ENCODE measurements at places on chromosomes 2 and 18.

DNA sequence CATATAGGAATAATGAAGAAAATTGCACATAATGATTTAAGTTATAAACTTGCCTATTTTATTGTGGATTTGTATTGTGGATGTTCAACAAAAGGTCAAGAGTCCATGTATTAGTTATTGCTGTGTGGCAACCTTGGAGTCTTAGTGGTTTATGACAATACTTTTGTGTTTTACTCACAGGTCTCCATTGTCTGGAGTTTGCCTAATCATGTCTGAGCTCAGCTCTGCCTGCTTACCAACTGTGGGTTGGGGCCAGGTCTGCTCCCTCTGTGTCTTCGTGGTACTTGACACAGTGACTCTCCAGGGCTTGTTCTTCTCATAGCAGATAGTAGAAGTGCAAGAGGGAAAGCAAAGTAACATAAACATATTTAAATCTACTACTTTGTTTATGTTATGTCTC is 382.5 kb downstream of the CBLN2 start:
- no peak for DNase-seq

GRCh38 chr2:195659982-195660890 is 3.2 kb downstream of the SLC39A10 start:
- DNase-seq = no peak

- no peak for DNase-seq
These were observed 127.9 kb upstream of the DOCK10 start for GRCh38 chr2:225170162-225170561.

- DNase-seq = peak; percentile 90
These were observed 81.5 kb downstream of the NRP2 start for GRCh38 chr2:205763708-205764211.

- peak; percentile 60 for DNase-seq
These were observed 447.5 kb downstream of the TNS1 start for GRCh38 chr2:217555081-217555876.

- no peak for DNase-seq
These were observed 360.4 kb upstream of the KCNH7 start for GRCh38 chr2:163198972-163199371.

DNA sequence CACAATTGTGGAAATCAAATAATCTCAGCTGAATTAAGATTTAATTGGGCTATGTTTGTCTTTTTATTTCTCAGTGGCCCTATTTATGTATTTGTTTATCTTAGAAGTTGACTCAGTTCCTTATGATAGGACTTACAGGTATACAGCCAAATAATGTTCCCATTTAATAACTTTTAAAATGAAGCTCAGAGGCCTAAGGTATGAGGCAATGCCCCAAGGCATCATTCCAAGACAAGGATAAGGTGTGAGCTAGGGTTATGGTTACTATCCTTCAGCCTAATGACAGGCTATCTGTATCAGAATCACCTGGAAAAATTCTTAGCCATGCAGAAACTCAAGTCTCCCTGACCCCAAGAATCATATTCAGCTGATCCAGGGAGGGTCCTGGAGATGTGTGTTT is 7.4 kb upstream of the NRBP1 start:
- DNase-seq = no peak

DNA sequence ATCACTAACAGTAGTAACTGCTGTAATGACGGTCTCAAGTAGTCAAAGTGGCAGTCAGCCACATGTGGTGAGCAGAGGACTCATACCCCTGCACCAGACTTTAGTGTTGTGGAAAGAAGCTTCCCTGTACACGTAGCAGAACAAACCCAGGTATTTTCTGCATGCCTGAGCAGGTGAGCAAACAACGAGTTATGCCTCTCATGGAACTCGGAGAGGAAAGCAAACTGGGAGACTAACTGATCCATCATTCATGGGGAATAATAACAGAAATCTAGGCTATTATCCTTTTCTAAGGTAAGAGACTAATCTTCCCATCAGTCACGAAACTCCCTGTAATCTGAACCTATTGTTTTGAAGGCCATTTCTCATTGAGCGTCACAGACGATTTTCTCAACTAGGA is 1495.2 kb upstream of the NXPH2 start:
- DNase-seq = no peak

DNA sequence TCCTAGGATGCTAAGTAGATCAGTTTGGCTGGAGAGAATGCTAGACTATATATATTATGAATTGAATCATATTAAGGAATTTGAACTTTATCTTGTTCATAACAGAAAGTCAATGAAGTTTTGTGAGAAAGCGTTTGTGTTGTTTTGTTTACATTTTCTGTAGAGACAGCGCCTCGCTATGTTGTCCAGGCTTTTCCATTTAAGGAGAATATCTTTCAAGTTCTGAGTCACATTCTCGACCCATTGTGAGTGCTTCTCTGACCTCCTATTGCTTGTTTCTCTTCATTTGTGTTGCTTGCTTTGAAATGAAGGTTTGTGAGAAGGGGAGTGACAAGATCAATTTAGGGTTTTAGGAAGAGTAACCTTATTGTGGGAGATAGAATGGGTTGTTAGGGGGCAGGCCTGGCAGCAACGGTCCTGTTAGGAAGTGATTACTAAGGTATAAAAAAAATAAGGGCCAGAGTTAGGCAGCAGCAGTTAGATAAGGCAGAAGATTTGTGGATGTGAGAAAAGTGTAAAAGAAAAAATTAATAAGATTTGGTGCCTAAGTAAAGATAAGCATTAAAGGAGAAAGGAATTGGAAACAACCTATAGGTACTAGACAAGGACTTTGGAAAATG is 47.6 kb upstream of the ACVR1 start:
- DNase-seq = no peak

DNA sequence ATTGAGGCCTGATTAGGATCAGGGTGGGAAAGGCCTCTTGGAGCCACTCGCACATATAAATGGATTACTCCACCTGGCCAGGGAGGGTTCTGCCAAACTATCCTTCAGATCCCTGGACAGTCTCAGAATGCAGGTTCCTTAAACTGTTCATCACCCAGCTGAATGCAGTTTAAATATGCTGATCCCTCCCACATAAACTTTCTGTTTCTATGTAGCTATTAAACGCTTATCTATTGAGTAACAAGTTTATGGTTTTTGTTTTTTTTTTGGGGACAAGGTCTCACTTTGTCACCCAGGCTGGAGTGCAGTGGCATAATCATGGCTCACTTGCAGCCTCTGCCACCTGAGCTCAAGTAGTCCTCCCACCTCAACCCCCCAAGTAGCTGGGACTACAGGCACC is 1.9 kb downstream of the CAD start:
- no peak for DNase-seq

DNA sequence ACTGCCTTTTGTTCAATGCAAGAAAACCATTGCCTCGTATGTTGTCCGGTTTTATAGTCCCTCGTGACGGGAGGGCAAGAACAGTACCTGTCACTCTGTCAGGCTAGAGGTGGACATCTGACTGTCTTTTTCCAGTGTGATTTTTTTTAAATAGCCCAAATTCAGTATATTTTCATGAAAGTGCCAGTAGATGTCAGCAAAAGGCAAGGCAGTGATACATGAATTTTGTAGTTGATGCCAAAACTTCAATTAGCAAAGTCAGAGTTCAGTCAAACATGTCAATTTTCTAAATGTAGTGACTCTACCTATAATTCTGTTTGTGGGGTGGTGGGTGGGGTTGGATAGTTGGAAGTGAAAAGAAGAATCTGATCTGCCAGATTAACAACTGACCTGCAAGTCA is 296.0 kb upstream of the MC4R start:
- DNase-seq = no peak

DNA sequence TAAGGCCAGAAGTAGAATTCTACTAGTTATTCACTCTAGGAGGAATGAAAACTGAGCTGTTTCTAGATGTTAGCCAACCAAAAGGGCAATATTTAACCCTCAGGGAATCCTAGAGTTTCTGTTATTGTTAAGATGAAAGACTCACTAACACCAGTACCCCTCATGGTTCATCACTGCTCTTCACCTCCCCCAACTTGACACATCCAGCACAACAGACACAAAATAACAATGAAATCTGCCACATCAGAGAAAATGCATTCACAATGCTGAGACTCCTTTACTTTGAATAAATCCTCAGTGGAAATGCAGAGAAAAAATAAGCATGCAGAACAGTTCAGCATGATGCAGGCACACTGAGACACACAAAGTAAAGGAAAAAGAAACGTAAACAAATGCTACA is 111.3 kb downstream of the RIF1 start:
- no peak for DNase-seq

DNA sequence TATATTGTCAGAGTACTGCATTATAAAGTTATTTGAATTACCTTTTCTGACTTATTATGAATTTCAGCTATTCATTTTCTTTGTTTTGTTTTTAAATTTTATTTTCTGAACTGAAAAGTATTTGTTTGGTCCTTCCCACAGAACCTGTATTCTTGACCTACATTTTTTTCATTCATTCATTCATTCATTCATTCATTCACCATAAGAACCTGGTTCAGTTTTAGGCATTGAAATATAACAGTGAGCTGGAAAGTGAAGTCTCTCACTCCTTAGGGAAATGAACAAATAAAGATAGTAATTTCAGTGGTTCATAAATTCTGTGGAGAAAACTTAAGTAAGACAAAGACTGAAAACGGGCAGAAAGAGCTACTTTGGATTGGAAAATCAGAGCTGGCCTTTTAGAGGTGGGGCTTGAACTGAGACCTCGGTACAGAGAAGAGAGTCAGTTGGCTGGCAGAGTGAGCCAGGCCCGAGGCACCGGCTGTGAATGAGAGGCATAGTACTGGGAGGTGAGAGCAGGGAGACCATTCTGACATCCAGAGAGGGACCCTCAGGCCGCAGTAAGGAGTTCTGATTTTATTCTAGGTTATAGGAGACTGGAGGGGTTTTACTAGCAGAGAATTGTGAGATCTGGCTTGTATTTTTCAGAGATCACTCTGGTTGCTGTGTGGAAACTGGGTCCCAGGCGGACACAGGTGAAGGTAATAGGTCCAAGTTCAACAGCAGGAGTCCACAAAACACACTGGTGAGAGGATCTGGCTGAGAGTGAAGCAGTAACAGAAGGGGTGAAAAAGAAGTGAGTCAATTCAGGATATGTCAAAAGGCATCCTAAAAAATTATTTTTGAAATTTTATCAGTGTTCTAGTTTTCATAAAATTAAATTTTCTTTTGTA is 75.8 kb upstream of the FN1 start:
- DNase-seq = no peak

DNA sequence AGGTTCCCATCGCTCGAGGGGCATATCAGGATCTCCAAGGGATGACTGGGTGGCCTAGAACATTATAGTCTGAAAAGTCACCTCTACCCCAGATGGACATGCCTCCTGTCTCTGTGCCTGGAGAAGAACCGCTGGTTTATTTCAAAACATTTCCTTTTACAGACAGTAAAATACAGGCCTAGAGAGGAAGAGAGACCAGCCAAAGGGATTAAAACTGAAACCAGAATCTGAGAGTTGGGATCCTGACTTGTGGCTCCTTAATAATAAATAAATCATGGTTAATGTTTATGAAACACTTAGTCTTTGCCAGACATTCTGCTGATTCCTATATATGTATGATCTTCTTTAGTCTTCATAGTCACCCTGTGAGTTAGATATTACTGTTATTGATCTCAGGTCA is 153.7 kb downstream of the DDX1 start:
- DNase-seq = no peak

DNA sequence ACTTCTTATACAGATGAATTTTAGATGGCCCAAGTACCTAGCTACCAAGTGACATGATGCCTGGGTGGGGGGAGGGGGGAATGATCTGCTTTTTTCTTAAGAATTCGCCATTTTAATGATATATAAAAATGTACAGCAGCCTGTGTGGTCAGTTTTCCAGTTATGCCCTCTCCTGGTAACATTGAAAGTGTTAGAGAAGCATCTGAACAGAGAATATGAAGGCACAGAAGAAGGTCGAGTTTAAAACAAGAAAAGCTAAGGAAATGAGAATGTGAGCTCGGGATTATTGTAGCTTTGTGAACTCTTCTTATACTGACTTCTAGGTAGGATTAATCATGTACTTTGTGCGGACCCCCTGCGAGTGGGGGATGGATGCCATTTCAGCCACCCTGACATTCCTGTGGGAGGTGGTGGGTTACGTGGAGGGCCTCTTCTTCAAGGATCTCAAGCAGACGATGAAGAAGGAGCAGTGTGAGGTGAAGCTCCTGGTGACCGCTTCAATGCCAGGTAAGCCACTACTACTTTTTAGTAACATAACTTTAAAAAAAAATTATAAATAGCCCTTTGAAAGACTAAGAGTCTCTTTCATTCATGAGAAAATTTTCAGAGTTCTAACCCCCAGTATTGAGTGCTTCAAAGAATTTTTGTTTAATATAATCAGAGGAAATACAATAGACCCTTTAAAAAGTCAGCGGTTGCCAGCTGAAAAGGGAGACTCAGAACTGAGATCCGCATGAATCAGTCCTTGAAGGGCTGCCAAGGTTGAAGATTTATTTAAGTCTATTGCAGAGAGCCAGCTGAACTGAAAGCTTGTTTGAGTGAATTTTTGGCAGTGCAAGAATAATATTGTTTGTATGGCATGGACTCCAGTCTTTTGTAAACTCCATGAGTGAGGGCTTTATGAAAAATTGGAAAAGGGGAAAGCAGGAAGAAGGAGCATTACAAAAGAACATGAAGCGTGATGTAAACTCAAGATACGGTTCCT is 68.6 kb upstream of the RPE start:
- peak; percentile 14 for DNase-seq

GRCh38 chr2:130371723-130372054 is 15.8 kb downstream of the PTPN18 start:
- no peak for DNase-seq

DNA sequence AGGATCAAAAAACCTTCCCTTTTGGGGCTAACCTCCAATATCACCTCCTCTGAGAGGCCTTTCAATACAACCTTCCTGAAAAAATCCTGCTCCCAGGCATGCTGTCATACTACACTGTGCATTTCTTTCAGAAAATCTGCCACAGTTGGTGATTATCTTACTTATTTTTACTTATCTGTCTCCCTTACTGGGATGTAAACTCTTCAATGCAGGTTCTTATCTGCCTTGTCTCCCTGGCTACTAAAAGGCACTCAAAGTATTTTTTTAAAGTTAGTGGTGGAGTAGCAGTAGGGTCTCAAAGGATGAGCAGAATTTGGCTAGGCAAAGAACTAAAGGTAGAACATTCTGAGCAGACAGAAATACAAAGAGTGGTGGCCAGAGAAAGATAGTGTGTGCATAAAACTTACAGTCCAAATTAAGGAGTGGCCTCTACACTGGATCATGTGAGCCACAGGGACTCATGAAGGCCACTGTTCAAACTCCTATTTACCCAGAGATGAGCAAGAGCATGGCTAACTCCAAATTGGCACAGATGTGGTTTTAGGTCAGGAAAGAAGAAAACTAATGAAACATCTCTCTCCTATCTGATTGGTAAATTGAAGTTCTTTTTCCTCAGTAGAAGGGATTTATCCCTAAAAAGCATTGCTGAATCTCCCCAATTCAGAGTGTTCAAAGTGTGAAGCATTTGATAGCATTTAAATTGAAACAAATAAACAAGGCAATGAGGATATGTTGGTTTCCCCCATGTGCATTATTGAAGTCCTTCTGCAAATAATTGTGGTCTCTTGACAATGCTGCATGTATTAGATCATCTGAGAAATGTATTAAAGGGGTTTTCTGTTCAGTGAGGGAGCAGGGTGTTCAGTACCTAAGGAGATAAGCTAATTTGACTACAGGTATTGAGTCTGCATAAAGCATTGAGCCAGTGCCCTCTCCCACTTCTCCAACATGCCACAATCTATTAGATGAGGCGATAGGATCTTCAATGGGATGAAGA is 285.5 kb downstream of the MREG start:
- no peak for DNase-seq

GRCh38 chr2:59590798-59591197 is 962.7 kb downstream of the BCL11A start:
- DNase-seq = no peak

GRCh38 chr2:238699307-238700116 is 148.4 kb upstream of the TWIST2 start:
- DNase-seq = no peak

GRCh38 chr2:68829749-68830148 is 41.4 kb downstream of the BMP10 start:
- no peak for DNase-seq
